Kidney epithelial cell (primary cell): ENCODE measurements at places on chromosomes 2 and 18. TPM values are rescaled to one million over a fixed set of nuclear protein-coding genes. Genes with fewer than 3 reads are reported as not detected.

LRATD1 gene
- total RNA-seq, result 11.4 and 11.6 TPM in 2 replicates

ZEB2 gene
- 14.7 and 15.7 TPM in 2 replicates for total RNA-seq

- no peak for DNase-seq
Observed at GRCh38 chr18:5891854-5892215, 3.5 kb downstream of the TMEM200C start.

SLC4A1AP gene
- 25.0 and 26.4 TPM in 2 replicates for total RNA-seq

VAPA gene
- total RNA-seq, result 169 and 173 TPM in 2 replicates

DNA sequence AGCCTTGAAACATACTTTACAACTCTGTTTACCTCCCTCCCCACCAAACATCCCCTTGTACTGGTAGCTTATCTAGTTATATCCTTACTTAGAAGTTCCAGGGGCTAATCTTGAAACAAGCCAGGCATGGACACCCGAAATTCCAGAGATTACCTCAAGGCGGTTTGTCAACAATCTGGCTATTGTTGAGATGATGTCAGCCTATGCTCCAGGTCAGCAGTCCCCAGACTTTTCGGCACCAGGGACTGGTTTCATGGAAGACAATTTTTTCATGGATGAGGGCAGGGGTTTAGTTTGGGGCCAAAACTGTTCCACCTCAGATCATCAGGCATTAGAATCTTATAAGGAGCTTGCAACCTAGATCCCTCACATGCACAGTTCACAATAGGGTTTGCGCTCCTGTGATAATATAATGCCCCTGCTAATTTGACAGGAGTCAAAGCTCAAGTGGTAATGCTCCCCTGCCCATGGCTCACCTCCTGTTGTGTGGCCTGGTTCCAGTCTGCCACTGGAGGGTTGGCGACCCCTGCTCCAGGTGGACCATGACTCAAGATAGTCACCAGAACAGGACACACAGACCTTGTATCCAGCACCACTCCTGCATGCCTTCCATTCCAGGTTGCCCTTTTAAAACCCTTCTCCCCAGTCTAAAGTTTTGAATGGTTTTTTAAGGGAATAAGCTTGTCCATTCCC, 171.2 kb downstream of the SPAG16 start:
- DNase-seq, result no peak

DSG1 gene
- total RNA-seq, result 0.17 TPM in 1 of 2 replicates, not detected in the other

- no peak for DNase-seq
Observed at GRCh38 chr2:106062627-106063026, 131.5 kb downstream of the UXS1 start.

- no peak for DNase-seq
Observed at GRCh38 chr18:76817888-76818611, 4.3 kb upstream of the ZNF236 start.

SLC20A1 gene
- total RNA-seq, result 101 TPM in 2 replicates

RAMP1 gene
- 3.1 and 4.4 TPM in 2 replicates for total RNA-seq

GRCh38 chr2:128215897-128216642, 102.6 kb downstream of the HS6ST1 start:
- DNase-seq, result no peak

FKBP7 gene
- 17.5 and 24.6 TPM in 2 replicates for total RNA-seq

GRCh38 chr2:66733364-66733999, 298.6 kb downstream of the MEIS1 start:
- DNase-seq, result no peak
